H1 (cell line): ENCODE measurements at places on chromosomes 3 and 15.

GRCh38 chr15:73724212-73724611, 28.9 kb downstream of the INSYN1 start:
- DNase-seq = no peak

DNA sequence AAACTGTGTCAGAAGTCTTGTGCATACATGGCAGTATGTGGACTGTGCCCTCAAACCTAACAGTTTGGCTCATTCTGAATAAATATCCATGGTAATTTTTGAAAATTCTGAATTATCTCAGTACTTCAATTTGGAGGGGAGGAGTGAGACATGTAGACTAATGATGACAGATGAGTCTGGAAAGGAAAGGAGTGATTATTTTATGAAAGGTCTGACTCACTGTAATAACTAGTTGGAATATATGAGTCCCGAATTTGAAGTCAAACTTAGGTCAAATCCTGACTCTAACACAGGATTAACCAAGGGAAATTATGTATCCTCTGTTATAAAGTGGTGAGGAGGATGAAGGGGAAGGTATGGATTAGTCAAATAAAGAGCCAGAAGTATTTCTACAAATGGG, 38.6 kb downstream of the SUCNR1 start:
- DNase-seq = no peak

GRCh38 chr3:37662785-37663184, 198.9 kb upstream of the CTDSPL start:
- no peak for DNase-seq

- DNase-seq = no peak
These were observed 39.0 kb downstream of the CFAP100 start for GRCh38 chr3:126433496-126434263.

- no peak for DNase-seq
These were observed 83.4 kb upstream of the POU1F1 start for GRCh38 chr3:87359826-87360225.

- DNase-seq = no peak
These were observed 110.7 kb upstream of the C2CD4B start for GRCh38 chr15:62275831-62276230.

DNA sequence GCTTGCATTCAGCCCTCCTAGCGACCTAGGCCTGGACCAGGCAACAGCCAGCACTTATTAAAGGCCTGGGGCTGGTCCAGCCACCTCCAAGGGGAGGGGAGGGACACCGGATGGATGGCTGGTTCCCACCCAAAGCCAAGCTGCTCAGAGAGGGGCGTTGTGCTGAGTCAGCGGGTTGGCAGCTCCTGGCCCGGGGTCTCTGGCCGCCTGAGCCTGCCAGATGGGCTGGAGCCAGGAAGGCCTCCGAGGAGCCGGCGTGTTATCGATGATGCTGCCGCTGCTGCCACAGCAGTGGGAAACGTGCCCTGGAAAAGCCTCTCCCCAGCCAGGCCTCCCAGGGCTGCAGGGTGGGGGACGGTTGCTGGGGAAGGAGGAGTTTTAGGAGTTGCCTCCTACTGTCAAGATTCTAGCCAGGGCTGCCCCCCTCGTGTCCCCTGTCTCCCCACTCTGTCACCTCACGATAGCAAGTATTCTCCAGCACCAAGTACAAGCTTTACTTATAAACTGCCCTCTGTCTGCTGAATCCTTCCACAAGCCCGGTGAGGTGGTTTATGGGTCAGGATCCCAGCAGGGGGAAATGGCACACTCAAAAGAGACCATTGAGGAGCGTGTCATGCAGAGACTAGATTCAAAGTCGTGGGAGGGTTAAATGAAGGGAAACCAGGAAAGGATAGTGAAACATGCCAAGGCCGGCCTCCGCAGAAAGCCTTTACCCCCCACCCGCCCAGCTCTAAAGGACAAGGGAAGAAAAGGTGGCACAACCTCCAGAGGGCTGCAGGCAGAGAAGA, 43.2 kb upstream of the TSEN2 start:
- DNase-seq = no peak

DNA sequence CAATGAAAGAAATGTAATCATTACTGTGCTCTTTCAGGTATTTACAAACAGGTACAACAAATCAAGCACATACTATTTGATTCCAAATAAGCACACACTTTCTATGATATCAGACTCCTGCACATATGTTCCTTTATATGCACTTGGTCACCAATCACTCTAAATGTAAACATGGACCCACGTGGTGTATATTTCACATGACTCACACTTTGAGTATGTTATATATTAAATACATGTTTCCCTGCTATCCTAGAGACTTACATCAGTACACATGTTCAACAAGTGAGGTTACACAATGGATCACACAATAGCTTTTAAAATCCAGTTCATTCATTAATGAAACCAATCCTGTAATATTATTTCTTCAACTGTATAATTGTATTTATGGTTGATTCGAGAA, 683.5 kb downstream of the NR2F2 start:
- DNase-seq = no peak

DNA sequence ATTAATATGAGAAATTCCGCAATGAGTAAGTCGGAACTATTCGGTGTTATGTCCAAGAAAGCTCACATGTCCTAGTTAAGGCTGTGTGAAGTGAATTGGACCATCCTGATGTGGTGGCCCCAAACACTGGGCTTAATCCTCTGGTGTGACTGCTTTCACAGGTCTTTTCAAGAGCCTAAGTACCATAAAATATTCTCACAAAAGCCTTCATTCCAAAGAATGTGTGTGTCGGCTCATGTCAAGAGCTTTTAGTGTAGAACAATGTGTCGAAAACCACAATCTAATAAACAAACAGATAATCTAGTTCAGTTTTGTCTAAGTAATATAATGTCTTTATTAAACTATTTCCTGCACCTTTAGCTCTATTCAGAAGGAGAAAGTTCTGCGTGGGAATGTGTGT, 311.4 kb downstream of the LPP start:
- no peak for DNase-seq

GRCh38 chr3:23480329-23480714, 277.2 kb downstream of the UBE2E2 start:
- no peak for DNase-seq

GRCh38 chr15:63986751-63987341, 59.4 kb downstream of the DAPK2 start:
- no peak for DNase-seq

GRCh38 chr15:28904541-28905315, 19.0 kb downstream of the APBA2 start:
- no peak for DNase-seq

- DNase-seq = no peak
These were observed 34.1 kb upstream of the KLF13 start for GRCh38 chr15:31292391-31293015.

DNA sequence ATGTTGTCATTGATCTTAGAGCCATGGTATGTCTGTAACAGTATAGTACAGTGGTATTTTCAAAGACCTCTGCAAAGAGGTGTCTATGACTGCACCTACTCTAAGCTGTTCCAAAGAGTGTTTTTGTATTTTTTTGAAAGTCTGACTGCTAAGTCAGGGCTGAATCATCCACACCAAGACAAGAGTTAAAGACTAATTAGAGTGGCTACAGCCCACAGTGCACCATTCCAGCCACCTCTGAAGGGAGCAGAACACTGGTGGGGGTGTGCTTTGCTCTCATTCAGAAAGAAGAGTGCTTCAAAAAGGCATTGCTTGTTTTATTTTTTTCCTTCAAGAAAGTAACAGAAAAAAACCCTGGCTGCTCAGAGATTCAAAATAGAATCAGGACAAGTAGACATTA, 301.4 kb downstream of the GABRG3 start:
- no peak for DNase-seq

GRCh38 chr3:127384717-127385539, 97.1 kb upstream of the PRR20G start:
- no peak for DNase-seq

DNA sequence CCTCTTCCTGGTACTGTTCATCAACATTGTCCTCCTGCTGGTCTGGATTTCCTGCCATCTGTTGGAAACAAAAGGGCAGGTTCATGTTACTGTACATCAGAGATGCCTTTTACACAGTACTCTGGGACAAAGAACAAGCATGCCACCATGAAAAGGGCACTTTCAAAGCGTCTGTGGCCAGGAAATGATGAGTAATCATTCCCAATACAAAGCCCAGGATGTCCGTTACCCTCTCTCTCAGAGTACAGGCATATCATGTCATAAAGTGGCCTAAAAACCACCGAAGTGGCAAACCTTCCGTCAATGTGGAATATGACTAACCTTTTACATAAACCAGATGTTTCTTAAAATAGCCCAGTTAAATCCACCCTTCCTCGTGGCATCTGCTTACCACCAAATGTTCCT, 71.2 kb downstream of the GOLIM4 start:
- DNase-seq = no peak

DNA sequence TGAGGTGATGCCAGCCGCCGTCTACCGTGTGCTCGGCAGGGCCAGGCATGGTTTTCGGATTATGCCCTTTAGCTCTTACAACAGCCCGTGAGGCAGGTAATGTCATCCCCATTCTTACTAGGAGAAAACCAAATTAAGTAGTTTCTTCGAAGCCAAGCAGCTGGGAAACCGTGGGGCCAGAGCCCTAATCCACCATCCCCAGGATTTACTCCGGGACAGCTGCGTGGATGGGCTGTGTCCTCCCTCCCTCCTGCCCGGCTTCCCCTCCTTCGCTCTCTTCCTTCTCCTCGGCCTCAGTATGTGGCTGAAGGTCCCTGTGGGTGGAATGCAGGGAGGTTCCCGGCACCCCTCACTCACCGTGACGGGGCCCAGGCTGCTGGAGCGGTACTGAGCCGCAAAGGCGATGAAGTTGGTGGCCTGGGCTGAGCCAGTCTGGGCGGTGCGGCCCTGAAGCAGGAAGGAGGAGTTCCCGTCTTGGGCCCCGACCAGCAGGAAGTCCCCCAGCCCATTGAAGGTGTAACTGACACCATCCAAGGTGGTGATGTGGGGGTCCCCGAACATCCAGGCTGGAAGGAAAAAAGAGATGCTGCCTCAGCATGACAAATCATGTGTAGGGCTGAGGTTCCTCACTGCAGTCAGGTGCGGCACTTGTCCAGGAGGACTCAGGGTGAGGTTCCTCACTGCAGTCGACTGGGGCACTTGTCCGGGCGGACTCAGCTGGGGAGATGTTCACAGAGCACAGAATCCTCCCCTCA, 42.5 kb downstream of the MUC20 start:
- no peak for DNase-seq

DNA sequence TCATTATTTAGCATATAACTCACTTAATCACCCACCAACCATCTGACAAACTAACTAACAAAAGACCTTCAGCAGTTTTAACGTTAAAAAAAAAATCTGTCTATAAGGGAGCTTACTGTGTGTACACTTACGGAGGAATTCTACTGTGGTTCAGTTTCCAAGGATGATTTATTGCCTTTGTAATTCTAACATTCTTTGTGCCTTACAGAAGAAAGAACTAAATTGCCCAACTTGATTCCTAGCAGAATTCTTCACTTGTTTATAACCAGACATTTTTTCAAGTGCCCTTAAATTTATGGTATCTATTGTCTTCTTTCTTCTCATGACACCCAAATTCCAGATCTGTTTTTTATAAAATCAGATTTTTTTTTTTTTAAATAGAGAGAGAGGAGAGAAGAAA, 119.7 kb upstream of the IGSF10 start:
- DNase-seq = no peak
